ENCODE measurements at places on chromosomes 1 and 21. TPM values are rescaled to one million over a fixed set of nuclear protein-coding genes. Genes with fewer than 3 reads are reported as not detected.

TSPEAR gene
- not detected for total RNA-seq

CR1L gene
- 0.69 TPM for total RNA-seq

NHLH2 gene
- 0.34 TPM for total RNA-seq

INKA2 gene
- total RNA-seq: 0.91 TPM

PTPN22 gene
- total RNA-seq: 4.1 TPM

GABPA gene
- total RNA-seq: 20.4 TPM

GRCh38 chr1:178486100-178487069, 10.4 kb downstream of the CLEC20A start:
- no peak for DNase-seq

DNA sequence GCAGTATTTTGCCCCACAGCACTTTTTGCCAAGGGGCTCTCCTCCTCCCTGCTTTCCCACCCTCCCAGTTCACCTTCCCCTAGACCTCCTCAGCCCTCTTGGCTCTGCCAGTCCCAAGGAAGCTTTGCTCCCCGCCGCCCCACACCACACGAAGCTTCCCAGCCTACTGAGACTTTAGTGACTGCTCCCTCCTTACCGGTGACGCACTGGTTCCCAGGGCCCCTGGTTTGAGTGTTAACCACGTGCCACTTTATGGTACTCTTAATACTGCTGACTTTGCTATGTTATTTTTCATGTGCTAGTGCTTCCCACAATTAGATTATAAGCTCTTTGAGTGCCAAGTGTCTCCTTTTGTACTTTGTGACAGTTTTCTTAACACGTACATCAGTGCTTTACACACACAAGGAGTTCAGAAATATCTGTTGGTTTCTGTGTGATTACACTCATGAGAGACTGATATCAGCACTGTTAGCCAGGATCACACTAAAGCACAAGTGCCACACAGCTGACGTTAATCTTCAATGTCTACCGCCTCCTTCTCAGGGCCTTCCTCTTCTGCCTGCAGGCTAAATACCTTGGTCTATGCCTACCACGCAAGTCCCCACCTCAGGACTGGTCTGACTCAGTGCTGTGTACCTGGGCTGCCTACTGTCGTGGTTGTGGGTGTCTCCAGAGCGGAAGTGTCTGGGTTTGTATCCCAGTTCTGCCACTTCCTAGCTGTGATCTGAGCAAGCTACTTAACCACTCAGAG, 61.0 kb downstream of the DNTTIP2 start:
- no peak for DNase-seq

GRCh38 chr1:167601442-167602383, 28.3 kb upstream of the RCSD1 start:
- no peak for DNase-seq

DNA sequence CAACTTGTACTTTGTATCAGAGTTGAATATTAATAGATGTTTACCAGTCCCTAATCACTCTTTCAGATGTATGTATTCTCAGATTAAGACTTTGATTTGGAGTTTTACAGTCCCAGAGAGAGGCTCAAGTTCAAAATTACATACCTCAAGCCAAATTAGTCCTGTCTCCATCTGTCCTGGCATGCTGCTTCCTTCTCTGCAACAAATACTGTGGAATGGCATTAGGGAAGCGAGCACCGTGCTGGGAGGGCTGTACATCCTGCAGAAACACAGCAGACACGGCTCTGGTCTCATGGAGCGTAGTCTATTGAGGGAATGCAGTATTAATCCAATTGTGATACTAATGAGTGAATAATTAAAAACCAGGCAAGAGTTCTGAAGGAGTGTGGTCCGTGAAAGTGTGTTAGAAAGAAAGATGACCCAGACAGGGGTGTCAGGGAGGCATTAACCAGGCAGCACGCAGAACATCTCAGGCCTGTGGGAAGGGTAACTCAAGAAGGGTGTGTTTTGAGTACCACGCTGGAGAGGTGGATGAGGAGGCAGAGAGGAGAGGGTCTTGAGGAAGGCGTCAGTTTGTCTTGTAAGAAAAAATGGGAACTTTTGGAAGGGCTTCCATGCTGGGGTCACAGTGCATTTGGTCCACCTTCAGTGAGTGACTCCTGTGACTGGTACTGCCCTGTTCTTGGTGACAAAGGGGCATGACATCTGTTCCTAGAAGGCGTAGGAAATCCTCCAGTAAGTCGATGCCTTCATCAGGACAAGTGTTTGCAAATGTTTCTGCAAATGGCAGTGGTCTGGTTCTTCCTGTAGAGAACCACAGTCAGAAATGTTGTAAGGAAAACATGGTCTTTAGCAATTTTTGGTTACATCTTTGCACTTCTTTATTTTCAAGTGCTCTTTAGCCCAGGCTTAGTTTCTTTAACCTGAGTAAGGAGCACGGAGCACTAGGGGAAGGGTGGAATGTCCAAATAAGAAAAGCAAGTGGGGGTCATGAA, 1.6 kb downstream of the RAB4A start:
- no peak for DNase-seq

GRCh38 chr1:85464497-85465098, 361 bp downstream of the DDAH1 start:
- DNase-seq: peak; percentile 95

DNA sequence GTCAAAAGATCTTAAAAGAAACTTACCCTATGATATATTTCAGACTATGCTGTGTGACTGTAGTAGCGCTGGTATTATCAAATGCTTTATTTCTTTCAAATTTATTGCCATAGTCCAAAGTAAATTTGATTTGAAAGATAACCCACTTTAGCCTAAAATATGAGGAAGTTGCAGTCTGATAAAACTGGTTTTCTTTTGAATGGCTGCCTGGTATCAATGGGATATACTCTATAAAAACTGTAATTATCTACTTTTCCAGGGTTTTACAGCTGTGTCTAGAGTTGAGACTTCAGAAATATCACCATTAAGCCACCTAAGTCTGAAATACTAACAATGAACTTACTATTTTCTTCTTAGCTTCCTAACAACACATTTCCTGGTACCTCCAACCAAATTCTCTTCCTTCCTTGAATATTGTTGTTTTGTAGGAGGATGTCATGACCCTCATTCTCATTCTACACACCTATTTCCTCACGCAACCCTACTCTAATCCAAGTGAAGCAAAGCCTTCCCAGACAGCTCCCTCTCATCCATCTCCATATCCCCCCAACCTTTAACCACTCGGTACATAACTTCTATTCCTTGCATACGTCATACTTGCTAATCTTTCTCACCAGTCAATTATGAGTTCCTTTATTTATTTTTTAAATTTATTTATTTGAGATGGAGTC, 17.0 kb downstream of the KDM5B start:
- DNase-seq: no peak

GRCh38 chr1:226532553-226532952, 16.0 kb upstream of the STUM start:
- DNase-seq: no peak

DNA sequence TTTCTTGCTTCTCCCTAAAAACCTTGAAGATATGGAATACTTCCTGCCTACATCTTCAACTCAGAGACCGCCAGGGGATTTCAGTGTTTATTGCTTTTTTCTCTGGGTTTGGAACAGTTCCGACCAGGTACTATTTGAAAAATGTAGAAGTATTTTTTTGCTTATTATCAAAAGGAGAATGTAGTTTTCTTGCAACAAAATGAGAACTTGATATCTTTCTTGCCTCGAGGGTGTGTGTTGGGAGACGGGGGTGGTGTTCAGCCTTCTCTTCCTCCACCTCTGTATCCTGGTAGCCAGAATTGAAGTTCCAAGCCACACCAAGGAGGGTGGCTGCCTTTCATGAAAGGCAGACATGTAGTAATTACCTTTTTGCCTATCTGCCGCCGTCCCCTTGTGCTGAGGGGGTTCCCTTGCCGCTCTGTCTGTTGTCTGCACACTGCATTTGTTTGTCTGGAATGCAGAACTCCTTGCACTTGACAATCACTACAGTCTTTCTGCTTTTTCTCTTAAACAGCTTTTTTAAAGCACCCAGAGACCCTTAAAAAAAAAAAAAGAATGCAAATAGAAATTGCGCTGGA, 212.1 kb downstream of the PBX1 start:
- DNase-seq: no peak

DNA sequence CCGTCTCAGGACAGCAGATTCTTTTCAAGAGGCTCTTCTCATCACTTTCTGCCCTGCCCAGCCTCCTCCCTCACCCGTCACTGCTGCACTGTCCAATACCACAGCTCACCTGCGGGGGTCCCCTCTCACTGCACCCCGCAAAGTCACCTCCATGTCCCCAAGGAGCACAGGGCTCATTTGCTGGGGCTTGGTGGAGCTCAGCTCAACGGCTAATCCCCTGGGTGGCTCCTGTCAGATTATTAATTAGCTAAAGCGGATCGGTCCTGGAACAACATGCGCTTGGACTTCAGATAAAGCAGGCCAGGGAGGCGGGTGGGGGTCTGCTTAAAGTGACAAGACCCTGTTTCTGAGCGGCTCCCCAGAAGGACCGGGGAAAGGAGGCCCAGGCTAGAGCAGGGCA, 43.1 kb downstream of the CASZ1 start:
- no peak for DNase-seq

- DNase-seq: peak; percentile 27
Measured at GRCh38 chr1:85654066-85654782, 54.0 kb downstream of the ZNHIT6 start.

DNA sequence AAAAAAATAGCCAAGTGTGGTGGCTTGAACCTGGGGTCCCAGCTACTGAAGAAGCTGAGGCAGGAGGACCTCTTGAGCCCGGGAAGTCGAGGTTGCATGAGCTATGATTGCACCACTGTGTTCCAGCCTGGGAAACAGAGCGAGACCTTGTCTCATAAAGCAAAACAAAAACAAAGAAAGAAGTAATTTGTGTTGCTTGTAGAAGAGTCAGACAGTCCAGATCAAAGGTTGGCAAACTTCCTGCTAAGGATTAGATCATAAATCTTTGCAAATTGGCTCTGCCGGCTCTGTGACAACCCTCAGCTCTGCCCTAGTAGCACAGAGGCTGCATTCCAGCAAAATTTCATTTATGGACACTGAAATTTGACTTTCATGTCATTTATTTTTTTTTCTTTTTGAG, 19.0 kb upstream of the MFN2 start:
- DNase-seq: no peak

GRCh38 chr1:186700722-186701121, 20.5 kb upstream of the PTGS2 start:
- no peak for DNase-seq

Measured in Daoy (cell line).